Stimulated activated CD8-positive, alpha-beta memory T cell treated with anti-CD3 and anti-CD28 coated beads, Interleukin-2, amount 100 ng/mL, for 48 hours (primary cell): ENCODE measurements at places on chromosomes 4 and X.
A peak's percentile ranks its signal among the peaks of the same experiment; 100 is the strongest.

GRCh38 chr4:145912376-145912775, 26.2 kb downstream of the ZNF827 start:
- no peak for DNase-seq

DNA sequence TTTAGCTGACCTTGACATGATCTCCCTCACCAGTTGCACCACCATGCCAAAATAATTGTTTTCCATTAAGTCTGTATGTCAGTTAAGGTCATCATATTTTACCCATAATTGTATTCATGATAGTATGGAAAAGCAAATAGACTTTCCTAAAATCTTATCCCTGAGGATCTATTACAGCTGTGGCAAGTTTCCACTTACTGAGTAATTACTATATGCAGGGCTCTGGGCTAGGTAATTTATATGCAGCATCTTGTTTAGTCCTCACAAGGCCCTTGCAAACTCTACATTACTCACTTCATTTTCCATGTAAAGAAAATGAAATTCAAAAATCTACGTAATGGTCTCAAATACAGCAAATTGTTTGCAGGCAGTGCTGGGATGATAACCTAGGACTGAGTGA, 34.8 kb downstream of the YIPF7 start:
- DNase-seq: no peak

- no peak for DNase-seq
Observed at GRCh38 chr4:126895988-126896570, 736.7 kb upstream of the INTU start.

GRCh38 chr4:5750946-5751665, 40.1 kb downstream of the EVC start:
- DNase-seq: no peak

- no peak for DNase-seq
Observed at GRCh38 chrX:130793975-130794374, 109.0 kb downstream of the ENOX2 start.

DNA sequence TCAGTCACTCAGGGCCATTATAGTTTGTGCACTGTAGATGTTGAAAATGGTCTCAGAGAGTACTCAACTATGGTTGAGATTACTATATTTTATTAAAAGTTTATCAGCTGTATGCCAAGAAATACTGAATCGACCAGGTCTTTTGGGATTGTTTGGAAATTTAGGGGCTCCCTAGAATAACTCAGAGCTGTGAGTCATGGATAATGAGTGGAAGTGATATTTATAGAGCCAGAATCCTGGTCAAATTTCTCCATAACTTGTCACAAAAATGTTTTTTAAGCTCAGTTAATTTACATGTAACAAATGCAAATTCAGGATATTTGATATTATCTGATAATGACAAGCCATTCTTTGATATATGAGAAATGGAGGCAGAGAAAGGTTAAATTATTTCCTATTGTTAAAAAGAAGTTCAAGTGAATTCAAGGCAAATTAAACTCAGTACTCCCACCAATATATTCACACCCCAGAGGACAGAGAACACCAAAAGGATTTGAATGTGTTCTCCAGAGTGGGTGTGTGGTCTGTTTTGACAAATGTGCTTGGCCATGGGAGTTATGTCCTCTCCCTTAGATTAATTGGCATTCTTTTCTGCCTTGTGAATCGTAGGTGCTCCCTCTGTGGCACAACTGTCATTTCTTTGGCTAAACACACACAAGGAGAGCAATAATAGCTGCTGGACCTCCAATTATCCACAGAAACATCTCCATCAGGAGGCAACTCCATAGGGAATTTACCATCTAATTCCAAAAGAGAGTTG, 37.7 kb downstream of the ARHGAP24 start:
- DNase-seq: no peak

GRCh38 chrX:151825925-151826485, 86.7 kb upstream of the MAGEA4 start:
- DNase-seq: no peak

GRCh38 chr4:31052519-31052918, 332.4 kb downstream of the PCDH7 start:
- no peak for DNase-seq

GRCh38 chr4:183934761-183935160, 29.7 kb downstream of the STOX2 start:
- DNase-seq: no peak

- no peak for DNase-seq
Observed at GRCh38 chrX:85326234-85327059, 53.0 kb downstream of the POF1B start.

DNA sequence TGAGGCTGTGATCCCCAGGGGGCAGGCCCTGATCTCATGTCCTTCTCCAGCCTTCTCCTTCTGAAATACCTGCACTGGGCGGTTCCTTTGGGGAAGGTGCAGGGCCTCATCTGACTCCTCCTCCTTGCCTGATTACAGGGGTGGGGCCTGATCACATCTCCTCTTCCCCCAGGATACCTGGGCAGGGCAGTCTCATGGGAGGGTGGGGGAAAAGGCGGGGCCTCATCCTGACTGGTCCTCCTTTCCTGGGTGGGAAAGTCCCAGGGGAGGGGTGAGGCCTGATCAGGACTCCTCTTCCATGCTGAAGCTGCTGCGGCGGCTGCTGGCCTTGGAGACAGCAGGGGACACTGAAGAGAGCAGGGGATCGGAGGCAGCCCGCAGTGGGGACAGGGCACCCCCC, 13.3 kb downstream of the TFE3 start:
- no peak for DNase-seq

GRCh38 chrX:122583551-122583950, 600.5 kb upstream of the GRIA3 start:
- no peak for DNase-seq

DNA sequence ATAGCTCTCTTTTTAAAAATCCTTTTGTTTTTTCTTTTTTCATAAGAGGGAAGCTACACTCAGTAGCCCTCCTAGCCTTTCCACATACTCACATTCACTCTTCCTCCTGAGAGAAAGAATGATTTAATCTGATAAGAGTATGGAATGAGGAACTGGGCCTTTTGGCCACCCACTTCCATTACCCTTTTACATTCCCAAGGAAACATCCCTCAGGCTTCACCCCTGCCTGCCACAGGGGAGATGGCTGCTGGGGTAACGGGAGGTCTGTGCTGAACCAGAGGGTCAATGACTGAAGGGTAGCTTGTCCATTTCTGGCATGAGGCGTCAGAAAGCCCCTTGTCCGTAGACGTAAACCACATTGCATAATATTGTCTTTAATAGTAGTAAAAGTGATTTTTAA, 67.2 kb upstream of the CCSER1 start:
- DNase-seq: no peak

- no peak for DNase-seq
Observed at GRCh38 chrX:136850441-136851175, 29.9 kb downstream of the RBMX start.

DNA sequence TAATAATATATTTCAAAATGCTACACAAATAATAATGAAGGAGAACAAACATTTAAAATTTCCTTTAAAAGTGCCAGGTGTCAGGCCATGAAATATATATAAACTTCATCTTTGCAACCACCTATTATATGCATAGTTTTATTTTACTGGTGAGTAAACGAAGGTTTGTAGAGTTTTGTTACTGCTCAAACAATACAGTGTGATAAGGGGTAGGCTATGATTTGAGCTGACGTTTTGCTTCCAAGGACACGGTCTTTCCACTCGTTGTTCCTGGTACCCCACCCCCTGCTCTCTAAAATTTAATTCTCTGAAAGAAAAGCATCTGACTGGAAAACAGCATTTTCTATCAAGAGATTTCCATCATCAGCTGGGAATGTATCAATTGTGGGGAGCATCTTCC, 27.2 kb upstream of the GPRIN3 start:
- DNase-seq: no peak

- no peak for DNase-seq
Observed at GRCh38 chrX:103780336-103781061, 3.9 kb downstream of the PLP1 start.

- DNase-seq: peak; percentile 49
Observed at GRCh38 chr4:38318737-38319455, 345.1 kb upstream of the KLF3 start.

- no peak for DNase-seq
Observed at GRCh38 chr4:2963966-2964471, 648 bp downstream of the GRK4 start.

DNA sequence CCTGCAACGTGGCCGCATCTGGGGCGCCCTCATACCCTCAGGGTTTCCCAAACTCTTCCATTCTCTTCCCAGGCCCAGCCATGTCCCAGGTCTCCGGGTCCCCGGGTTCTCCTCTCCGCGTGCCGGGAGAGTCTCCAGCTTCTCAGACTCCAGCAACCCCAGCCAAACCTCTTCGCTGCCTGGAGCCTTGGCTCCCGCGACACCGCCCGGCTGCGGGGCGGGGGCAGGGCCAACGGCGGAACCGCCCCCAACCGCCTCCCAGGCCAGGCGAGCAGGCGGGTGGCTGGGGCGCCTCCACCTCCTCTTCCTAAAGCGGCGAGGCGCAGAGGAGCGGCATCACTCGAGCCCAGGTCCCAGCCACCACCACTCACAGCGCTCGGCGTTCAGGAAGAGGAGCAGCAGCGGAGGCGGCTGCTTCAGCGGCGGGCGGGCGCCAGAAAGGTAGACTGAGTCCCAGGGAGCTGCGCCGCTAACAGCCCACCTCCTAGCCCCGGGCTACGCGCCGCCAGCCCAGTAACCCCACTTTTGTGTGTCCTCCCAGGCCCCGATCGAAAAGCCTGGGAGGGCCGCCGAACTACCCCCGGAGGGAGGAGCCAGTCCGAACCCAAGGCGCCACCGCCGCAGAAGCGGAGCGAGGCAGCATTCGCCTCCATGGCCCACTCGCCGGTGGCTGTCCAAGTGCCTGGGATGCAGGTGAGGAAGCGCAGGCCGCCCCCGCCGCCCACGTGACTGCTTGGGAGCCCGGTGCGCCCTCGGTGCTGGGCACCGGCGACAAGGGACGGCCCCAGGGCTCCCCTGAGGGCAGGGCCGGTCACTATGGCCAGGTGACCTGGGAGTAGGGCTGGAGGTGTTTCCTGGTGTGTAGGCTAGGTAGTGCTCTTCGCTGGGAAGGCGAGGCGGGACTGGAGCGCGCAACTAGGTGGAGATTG, at the start of gene STK26:
Gene STK26 (plus strand): TSS at position 336 of the 929 bp plus-strand sequence. CDS start 316 bp downstream, at position 652.
- peak; percentile 57 for DNase-seq

- DNase-seq: peak; percentile 1
Observed at GRCh38 chr4:53592686-53593501, 1.6 kb upstream of the LNX1 start.

DNA sequence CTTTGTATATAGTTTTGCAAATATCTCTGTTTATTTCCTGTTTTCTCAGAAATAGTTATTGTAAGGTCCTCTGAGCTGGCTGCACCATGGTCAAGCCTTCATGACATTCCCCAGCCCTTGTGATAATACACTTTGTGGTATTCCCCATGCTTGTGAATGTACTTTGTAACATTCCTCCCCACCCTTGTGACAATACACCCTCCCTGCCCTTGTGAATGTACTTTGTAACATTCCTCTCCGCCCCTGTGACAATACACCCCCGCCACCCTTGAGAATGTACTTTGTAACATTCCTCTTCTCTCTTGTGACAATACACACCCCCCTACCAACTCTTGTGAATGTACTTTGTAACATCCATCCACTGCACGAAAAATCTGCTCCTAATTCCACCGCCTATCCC, 530.7 kb downstream of the CENPC start:
- no peak for DNase-seq

- no peak for DNase-seq
Observed at GRCh38 chr4:55343887-55344286, 2.2 kb upstream of the SRD5A3 start.
